ENCODE measurements at places on chromosomes 5 and 9.

DNA sequence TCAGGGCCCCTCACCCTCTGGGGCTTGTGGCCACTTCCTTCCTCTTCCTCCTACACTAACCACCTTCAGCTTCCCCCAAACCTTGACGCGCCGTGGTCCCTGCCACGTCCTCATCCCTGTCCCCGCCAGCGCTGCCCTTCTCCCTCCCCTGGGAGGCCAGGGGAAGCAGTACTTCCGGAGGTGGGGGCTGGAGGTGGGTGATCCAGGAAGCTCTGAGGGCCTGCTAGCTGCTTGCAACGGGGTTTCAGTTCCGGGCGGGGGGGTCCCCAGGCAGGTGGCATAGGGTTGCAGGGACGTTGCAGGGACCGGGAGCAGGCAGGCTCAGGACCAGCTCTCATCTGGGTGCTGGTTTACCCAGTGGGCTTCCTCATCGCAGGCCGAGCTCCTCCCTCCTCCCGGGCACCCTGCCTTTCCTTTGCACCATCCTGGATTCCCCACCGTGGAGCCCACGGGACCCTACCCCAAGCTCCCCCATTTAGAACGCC, 70.0 kb downstream of the RXRA start:
- DNase-seq = no peak

DNA sequence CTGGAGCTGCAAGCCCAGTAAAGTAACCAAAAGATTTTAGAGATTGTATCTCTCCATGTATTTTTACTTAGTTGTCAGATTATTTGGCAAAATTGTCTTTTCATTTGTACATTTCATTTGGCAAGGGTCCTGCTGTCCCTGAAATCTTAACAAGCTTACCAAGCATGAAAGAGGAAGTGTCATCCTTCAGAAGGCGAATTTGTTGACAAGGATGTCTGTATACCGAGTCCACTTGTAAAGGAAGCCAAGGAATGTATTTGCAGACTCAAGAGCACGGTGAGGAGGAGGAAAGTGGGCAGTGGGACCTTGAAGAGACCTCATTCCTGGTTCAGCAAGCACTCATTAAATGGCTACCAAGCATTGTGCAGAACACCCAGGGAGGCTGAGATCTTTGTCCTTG, 7.5 kb upstream of the OTULINL start:
- no peak for DNase-seq

DNA sequence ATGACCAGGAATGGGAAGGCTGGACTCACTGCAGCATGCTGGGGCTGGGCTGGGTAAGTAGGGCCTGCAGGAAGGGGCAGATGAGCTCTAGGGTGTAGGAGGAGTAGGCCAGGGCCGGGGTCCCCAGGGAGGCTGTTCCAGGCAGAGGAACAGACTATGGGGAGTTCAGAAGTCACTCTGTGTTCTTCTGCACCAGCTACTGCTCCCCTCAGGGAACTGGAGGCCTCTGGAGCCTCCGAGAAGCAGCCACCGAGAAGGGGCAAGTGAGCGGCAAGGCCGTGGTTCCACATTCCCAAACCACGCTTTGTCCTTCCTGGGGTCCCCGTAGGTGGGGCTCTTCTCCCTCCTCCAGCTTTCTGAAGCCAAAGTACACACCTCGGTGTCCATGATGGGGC, 8.4 kb upstream of the SLC2A6 start:
- no peak for DNase-seq

- DNase-seq = no peak
Observed at GRCh38 chr9:131096269-131097125, at the start of gene AIF1L. TSS of gene AIF1L (plus strand) at chr9:131096531. CDS start at chr9:131096630, 99 bp downstream.

DNA sequence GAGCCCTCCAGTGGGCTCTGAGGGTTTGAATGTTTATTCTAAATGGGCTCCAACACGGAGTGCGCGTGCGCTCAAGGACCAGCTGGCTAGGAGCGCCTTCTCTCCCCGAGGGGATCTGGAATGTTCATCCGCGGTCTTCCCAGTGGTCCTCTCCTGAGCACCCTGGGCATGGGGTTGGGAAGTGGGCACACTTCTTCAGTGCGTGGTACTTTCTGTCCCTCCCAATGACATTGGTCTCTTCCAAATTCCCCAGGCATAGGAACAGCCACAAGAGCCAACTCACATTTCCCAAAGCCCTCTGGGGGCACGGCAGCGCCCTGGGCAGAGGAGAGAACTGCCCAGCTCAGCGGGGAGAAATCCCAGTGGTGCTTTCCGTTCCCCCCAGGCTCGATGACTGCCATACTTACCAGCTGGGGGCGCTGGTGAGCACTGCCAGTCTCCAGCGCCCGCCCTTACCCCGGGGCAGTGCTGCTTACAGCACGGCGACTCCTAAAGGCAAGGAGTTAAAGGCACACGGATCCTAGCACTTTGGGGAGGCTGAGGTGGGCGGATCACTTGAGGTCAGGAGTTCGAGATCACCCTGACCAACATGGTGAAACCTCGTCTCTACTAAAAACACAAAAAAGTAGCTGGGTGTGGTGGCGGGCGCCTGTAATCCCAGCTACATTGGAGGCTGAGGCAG, 29.9 kb upstream of the OBP2B start:
- DNase-seq = peak; percentile 46

- no peak for DNase-seq
Observed at GRCh38 chr9:86749161-86749893, 198.0 kb downstream of the GAS1 start.

- no peak for DNase-seq
Observed at GRCh38 chr9:126514037-126514821, 99.5 kb upstream of the LMX1B start.

- DNase-seq = no peak
Observed at GRCh38 chr5:18305288-18305924, 671.1 kb downstream of the TAF11L14 start.

DNA sequence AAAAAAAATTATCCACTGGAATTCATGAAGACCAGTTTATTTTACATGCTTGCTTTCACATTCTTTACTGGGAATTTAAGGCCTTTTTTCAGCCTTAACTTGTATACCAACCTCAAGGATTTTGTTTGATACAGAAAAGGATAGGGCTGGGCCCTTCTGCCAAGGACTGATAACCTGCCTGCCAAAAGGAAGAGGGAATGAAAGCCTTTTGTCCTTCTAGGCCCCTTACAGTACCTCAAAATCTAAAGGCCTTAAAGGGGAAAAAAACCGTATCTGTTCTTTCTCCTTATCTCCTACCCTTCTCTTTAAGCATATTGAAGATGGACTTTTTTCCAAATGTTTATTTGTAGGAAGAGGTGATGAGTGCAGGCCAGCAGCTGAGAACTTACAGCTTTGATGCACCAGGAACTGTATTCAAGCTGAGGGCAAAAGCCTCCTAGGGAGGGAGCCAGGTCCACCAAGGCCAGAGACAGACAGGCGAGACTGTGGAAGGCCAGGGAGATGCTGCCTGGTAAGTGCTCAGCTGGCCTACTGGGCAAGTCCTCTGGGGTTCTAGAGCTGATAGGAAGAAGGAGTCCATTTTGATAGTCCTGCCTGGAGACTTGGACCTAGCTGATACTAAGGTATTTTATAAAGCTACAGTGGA, 31.8 kb downstream of the FAXDC2 start:
- no peak for DNase-seq
